Stimulated activated CD8-positive, alpha-beta memory T cell treated with anti-CD3 and anti-CD28 coated beads, Interleukin-2, amount 100 ng/mL, for 48 hours (primary cell): ENCODE measurements at places on chromosomes 4 and X.

DNA sequence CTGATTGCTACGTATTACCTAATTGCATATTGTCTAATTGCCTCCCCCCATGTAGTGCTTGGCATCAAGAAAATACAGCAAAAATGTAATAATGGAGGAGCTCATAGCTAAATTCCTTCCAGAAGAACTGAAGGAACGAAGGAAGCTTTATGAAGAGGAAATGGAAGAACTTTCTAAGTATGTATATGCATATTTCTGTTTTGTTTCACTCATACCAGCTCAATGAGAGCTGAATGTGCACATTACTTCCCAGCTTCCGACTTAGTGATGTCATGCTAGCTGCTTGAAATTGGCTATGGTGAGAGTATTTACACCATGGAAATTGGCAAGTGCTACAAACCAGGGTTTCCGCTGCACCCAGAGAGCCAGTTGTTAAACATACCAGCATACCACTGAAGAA, 34.7 kb downstream of the LONRF3 start:
- no peak for DNase-seq

DNA sequence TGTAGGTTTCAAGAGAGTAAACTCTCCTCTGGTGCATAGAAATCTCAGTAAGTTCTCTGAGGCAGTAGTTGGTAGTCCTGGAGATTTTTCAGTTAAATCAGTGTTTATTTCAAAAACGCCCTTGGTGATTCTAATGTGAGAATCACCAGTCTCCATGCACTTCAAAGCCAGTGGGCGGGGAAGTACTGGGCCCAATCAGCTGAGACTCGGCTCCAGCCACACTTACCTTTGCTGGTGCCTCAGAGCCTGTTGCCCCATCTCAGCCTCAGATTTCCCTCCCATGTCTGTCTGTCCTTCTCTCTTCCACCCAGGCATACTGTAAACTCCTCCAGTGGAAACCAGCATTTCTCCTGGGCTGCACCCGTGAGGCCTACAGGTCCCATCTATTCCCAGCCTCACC, 7.4 kb upstream of the MGST2 start:
- no peak for DNase-seq

DNA sequence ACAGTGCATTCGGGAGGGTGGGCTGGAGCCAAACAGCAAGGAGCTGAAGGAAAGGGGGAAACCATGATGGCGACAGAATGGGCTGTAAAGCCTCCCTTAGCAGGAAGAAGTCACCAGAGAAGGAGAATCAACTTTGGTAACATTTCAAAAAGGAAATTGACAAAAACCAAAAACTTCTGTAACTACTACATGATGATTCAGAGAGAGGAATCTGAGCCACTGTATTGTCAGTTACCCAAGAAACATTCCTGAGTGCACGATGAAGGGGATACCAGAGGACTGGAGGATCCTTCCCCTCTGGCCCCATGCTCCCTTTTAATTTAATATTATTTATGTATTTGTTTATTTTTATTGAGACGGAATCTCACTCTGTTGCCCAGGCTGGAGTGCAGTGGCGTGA, 26.3 kb downstream of the PDHA1 start:
- DNase-seq = no peak

DNA sequence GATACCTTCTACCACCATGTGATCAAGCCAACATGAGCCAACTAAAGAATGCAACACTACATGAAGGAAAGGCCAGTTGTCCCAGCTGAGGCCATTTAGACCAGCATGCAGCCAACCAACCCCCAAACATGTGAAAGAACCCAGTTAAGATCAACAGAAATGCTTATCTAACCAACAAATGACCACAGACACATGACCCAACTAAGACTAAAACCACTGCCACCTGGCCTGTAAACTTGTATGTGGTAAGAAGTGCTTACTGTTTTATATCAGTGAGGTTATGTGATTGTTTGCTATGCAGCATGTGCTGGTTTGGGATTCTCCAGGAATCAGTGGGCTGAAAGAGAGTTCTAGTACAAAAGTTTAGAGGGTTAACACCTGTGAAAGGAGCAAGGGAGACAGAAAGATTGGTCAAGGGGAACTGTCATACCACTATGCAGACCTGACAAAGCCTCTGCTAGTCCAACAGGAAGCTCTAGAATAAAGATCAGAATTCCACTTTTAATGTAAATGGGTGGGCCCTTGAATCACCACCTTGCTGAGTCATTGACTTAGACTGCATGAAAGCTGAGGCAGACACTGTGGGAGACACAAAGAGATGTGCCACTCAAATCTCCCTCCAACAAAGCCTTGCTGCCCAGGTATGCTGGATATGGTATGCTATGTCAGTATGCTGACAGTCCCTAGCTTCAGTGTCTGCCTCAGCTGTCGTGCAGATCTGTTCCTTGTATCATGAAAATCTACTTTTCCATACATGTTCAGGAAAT, 6.1 kb upstream of the SH3D19 start:
- no peak for DNase-seq

DNA sequence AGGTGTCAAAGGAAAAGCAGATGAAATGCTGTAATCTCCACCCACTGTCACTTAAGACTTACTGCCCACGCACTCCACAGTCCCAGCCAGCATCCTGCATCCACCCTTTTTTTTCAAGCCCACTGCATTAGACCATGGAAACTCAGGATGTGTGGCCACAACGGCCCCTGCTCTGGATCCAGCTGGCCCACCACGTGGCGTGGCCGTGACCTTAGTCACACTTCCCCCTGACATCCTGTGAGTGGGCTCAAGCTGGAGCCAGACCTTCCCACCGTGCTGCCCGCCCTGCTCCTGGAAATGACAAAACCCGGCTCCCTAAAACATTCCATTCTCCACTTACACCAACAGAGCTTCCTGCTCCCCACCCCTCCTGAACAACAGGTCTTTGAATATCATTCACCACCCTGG, 588.3 kb upstream of the DIPK2B start:
- DNase-seq = no peak

DNA sequence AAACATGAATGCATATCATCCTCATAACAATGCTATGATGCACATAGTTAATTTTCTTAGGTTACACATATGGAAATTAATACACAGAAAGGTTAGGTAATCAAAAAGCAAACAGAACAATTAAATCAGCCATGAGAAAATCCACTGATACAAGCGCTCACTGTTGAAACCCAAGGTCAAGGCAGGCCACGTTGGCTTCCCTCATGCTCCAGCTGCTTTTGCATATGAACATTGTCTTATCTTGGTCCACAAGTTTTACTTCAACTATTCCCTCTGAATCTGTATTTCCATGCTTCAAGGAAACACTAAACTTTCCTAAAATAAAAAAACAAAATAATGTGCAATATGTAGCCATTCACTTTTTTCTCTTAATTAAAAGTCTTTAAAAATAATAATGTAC, 34.5 kb upstream of the PLA2G12A start:
- DNase-seq = no peak

- DNase-seq = no peak
These were observed 6.0 kb upstream of the CCKAR start for GRCh38 chr4:26496207-26496783.

DNA sequence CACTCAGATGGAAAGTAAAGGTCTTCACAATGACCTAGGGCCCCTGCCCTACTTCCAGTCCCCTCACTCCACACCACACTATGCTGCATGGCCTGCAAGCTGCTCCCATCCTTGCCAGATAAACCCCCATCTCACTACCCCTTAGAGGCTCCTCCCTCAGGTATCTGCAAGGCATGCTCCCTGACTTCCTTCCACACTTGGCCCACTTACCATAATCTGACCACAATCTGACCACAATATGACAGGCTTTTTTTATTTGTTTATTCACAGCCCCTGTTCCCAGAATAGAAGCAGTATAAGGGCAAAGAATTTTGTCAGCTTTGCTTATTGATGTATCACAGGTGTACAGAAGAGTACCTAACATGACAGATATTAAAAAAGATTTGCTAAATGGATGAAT, 124.7 kb downstream of the CAMK2D start:
- no peak for DNase-seq

DNA sequence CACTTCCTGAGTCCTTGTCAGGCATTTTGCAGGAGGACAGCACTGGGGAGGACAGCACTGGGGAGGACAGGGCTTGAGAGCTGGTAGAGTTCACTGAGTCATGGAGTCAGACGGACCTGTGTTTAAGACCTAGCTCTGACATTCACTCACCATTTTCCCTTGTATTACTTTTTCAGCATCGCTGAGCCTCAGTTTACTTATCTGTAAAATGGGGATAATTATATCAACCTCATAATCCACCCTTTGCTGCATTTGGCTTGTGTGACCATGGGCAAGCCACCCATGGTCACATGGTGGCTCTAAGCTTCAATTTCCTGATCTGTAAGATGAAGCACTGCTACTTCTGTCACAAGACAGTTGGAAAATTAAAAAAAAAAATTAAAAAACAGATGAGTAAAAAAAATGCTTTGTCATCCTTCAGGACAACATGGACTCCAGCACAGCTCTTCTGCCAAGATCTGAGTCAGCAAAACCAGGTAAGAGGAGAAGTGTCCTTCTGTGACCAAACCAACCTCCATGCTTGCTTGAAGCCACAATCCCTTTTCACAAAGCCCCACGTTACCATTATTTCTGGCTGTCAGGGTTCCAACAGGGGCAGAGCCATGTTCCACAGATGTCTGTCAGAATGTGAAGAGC, 275.5 kb downstream of the RAB28 start:
- no peak for DNase-seq

- no peak for DNase-seq
These were observed 69.0 kb downstream of the SNCA start for GRCh38 chr4:89767924-89768323.

GRCh38 chr4:16270454-16271328, 44.4 kb upstream of the TAPT1 start:
- DNase-seq = no peak

- DNase-seq = no peak
These were observed 36.4 kb downstream of the TMEM150C start for GRCh38 chr4:82525307-82525911.

DNA sequence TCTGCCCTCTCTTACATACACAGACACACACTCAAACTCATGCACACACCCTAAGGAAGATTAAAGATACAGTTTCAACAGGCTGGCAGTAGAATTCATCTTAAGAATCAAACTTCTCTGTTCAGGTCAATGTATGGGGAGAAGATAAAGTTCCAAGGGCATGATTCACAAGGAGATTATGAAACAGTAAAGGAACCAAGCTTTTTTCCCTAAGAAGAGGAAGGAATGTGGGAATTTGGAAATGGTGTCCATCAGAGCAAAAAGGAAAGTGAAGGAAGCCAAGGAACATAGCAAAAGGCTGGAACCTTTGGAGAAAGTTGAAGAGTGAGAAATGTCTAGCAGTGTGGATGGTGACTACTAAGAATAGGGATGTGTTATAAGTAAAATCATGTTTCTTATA, 191.0 kb upstream of the NPY2R start:
- no peak for DNase-seq

DNA sequence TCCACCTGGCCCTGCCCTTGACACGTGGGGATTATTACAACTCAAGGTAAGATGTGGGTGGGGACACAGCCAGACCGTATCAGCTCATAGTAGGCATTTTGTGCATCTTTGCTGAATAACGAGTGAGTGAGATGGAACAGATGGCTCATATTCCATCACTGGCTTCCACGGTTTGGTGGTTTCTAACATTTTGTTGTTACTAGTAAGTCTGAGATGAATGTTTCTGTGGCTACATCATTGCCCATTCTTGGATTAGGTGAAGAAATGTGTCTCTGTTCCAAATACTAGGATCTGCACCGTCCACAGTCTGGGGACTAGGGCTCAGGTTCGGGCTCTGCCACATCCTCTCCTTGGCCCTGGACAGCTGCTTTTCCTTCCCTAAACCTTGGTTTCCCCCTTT, 3.6 kb downstream of the ABLIM2 start:
- DNase-seq = no peak

- DNase-seq = no peak
These were observed 162.1 kb downstream of the CORIN start for GRCh38 chr4:47675806-47676205.

DNA sequence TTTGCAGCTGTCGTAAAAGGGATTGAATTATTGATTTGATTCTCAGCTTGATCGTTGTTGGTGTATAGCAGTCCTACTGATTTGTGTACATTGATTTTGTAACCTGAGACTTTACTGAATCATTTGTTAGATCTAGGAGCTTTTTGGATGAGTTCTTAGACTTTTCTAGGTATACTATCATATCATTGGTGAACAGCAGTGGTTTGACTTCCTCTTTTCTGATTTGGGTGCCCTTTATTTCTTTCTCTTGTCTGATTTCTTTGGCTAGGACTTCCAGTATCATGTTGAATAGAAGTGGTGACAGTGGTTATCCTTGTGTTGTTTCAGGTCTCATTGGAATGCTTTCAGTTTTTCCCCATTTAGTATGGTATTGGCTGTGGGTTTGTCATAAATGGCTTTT, 8.4 kb downstream of the APOOL start:
- DNase-seq = no peak

DNA sequence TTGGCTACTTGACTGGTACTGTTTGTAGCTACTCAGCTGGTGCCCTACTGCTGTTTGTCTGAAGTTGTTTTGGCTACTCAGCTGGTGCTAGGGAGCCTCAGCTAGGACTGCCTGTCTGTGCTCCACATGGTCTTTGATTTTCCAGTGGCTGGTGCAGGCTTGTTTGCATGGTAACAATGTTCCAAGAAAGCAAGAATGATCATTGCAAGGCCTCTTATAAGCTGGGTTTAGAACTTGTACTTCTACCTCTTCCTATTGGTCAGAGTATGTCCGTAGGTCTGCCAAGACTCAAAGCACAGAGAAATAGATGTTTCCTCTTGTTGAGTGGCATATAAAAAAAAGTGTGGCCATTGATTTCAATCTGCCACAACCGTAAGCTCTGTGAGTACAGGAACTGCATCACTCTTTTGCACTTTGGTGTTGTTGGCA, 17.6 kb downstream of the NFKB1 start:
- no peak for DNase-seq

- no peak for DNase-seq
These were observed 285.6 kb downstream of the SHOX start for GRCh38 chrX:916230-916599.

DNA sequence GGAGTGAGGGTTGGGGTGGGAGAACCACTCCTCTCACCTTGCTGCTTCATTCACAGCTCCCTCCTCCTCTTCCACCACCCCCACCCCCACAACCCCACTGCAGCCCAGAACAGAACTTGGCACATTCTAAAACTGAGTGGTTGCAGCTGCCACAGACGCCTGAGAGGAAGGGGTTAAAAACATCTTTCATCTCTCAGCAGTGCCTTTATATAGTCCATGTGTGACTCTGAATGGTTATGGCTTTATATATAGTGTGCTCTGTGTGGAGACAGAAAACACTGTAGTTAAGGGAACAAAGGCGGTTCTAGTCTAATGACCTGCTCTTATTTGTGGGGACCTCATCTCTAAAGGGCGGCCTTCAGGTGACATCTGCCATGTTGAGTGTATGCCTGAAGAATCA, 144.8 kb downstream of the BCOR start:
- no peak for DNase-seq

- DNase-seq = no peak
These were observed 105.7 kb downstream of the PSAPL1 start for GRCh38 chr4:7328913-7329638.

GRCh38 chrX:74514384-74514783, 93.1 kb downstream of the SLC16A2 start:
- no peak for DNase-seq
